ENCODE measurements at places on chromosomes 7 and 10.

- no peak for DNase-seq
Measured at GRCh38 chr7:114554781-114555537, 140.3 kb downstream of the FOXP2 start.

- DNase-seq, result no peak
Measured at GRCh38 chr10:129096065-129096984, 370.7 kb upstream of the MGMT start.

GRCh38 chr7:103594186-103594585, 148.2 kb upstream of the SLC26A5 start:
- DNase-seq, result no peak

GRCh38 chr7:90605055-90605454, 8.9 kb downstream of the CDK14 start:
- DNase-seq, result no peak

DNA sequence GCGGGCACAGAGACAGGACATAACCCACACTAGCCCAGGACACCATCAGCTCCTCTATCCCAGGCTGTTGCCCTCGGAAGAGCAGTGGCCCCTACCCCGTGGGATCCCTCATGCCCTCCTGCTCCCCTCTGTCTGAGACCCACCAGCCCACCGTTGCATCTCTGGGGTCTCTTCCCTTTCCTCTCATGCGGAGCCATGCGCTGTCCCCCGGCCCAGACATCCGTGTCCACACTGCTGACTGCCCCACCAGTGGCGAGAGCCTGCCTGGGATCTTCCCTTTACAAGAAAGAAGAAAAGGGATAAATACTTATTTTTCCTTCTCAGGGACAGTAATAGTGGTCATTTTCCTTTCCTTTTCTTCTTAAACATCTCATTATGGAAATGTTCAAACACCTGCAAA, 115.4 kb downstream of the WDR37 start:
- DNase-seq, result no peak

DNA sequence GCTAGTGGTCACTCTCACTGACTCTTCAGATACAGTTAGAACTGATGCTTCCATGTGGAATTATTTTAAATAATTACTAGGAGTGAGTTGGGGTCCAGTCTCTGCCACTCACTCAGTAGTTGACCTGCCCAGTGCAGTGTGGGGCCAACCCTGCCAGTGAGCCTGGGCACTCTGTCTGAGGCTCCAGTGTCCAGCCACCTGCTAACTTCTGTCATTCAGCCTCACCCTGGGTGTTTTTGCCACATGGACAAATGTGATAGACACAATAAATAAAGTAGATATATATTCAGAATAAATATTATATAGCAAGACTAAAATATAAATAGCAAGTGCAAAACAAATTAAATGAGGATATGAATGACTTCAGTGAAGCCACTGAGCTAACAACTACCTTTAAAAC, 7.2 kb downstream of the INSYN2A start:
- no peak for DNase-seq

DNA sequence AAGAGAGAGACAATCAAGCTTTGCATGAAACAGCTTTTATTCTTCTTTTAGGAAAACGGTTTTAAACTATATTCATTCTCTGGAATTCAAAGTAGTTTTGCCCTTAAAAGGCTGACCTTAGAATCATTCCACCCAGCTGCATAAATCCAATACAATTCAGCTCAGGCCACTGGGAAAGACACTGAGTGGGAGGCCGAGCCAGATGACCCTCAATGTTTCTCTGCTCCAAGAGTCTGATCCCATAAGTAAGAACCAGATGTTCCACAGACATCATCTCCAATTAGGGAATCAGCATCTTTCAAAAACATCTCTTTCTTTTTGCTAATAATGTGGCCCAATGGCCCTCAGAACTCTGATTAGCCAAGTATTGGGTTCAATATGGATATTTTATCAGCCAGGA, 26.1 kb downstream of the CREB3L2 start:
- no peak for DNase-seq

DNA sequence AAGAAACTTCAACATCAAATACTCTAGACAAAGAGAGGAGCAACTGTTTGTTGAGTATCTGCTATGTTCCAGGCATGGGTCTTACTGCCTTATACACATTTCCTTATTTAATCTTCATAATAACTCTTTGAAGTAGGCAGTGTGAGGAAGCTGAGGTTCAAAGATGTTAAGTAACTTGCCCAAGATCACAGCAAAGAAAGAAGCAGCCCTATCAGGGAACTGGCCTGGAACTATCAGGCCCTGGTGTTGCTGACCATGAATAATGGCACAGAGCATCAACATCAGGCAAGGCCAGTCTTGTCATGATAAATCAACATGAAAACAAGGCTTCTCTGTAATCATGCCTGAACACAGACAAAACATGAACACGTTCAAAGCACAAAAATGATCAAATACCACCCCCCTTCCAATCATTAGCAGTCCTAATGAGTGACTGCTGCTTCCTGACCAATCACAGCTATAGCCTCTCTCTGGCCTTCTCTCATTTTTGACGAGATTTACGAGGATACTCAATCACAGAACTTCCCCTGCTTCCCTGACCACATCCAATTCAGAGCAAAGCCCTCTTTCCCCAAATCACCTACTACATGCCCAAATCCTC, 2.3 kb downstream of the GSDME start:
- no peak for DNase-seq

DNA sequence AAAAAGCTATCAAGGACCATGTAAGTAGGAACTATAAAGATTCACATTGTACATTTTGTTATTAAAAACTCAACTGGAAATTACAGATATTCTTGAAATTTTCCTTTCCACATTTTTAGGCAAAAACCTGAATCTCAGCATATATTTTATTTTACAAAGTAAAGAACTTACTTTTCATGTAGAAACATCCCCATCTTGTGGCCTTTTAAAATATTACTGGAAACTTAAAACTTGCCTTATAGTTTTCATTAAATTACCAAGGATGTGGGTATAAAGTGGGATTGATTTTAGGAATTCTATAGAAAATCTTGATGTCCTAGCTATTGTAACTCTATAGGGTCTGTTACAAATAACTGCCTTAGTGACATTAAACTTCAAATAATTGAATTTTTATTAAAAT, 10.6 kb downstream of the DBF4 start:
- no peak for DNase-seq

- no peak for DNase-seq
Measured at GRCh38 chr10:74754381-74754821, 72.0 kb upstream of the KAT6B start.

DNA sequence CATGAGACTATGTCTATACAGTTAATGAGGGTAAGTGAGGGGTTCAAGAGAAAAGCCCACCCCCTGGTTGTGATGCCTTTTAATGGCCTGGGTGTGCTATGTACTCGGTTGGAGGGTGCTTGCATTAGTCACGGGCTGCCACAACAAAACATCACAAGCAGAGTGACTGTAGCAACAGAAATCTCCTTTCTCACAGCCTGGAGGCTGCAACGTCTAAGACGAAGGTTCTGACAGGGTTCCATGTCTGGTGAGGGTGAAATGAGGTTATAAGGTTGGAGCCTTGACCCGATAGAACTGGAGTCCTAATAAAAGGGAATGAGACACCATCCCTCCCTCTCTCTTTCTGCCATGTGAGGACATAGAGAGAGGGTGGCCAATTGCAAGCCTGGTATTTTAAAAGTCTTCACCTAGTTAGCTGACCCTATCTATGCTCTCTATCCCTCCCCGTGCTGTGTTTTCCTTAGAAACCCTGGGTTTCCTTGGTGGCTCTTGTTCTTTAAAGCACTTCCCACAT, 126.0 kb upstream of the GDF10 start:
- no peak for DNase-seq

DNA sequence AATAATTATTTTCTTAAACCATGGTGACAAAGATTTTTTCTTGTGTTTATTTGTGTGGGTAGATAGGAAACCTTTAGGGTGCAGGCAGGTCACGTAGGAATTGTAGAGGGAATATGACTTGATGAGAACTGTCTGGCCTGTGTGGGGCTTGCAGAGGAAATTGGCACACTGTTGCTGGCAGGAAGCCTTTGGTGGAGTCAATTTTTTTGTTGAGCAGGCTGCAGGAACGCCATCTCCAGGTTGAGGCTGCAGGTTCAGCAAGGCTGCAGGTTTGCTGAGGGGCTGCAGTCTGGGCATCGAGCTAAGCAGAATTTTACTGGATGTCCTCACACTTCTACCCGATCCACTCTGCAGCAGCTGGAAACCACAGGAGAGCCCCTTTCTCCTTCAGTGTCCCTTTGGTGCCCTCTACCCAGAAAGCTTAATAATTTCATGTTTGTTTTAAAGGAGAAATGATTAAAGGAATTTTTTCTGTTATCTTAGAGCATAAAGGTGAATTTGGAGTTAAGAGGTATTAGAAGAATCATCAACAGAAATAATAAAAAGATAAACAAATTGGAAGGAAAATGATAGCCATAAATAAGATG, 37.0 kb downstream of the TBC1D12 start:
- no peak for DNase-seq

GRCh38 chr7:64686493-64687184, 20.7 kb downstream of the ZNF107 start:
- DNase-seq, result no peak

GRCh38 chr10:241966-242643, 106.8 kb downstream of the ZMYND11 start:
- no peak for DNase-seq

- no peak for DNase-seq
Measured at GRCh38 chr10:62049624-62050345, 148.3 kb downstream of the ARID5B start.

DNA sequence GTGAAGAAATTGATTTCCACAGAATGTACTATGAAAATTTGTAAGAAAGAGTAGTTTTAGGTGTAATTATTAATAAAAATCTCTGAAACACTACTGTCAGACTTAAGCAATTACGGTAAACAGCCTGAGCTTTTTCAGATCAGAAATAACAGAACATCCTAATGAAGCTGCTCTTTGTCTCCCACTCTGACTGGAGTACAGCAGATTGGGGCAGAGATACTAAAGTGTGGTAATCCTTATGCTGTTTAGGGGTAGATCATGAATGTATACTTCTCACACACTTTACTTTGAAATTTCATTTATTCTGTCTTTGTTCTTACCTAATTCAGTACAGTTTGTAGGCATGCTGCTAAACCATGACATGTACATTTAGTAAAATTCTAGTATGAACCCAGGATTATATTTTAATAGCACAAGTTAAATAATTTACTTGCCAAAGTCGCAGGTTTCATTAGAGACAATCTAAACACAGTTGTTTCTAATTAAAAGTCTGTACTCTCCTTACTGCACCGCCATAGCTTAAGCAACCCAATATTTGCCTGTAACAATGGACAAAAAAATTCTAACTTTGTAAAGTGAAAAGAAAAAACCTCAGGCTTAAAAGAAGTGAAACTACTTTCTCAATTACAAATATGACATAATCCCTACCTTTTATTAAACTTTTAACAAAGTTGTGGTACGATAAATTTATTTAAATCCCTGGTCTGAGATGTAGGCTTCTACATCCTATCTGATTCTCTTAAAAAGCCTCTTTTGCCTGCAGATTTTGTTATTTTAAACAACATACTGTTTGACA, 88.8 kb downstream of the KMT2E start:
- DNase-seq, result no peak

DNA sequence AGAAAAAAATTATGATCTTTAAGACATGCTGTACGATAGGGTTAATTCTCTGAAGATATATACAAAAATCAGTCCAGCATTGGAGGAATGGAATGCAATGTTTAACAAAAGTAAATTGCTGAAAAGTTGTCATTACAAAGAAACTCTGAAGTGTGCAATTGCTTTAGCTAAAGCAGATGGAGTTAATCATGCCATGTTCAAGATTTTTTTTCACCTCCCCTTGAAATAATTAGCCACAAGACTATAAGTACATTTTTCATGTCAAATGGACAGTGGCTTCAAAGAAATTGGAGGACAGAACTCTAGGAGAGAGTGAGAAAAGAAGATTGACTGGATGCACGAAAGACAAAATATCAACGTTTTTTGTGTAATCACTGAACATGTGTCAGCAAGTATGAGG, 63.1 kb upstream of the MEOX2 start:
- DNase-seq, result no peak

- no peak for DNase-seq
Measured at GRCh38 chr10:122276611-122277208, 5.6 kb downstream of the BTBD16 start.

GRCh38 chr10:47262606-47263533, 37.1 kb upstream of the GDF10 start:
- DNase-seq, result no peak

DNA sequence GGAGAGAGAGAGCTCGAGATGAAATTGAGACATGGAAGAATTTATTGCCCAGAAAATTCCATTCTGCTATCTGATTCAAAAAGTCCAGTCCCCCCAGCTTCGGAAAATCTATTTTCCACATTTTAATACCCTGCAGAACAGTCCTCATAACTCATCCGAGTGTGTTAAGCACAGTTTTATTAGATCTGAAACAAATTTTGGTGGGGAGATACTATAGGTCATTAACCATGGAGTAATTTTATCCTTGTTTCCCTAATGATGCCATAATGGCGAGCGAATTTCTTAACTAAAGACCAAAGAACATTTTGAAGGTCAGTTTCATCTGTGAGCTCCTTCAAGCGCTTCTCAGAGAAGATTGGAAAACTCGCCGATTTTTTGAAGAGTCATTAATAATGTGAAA, 78.1 kb downstream of the HIF1AN start:
- DNase-seq, result no peak

All from stimulated activated CD8-positive, alpha-beta memory T cell treated with anti-CD3 and anti-CD28 coated beads, Interleukin-12 subunit alpha, Interleukin-12 subunit beta, amount 100 ng/mL, for 1 hour (primary cell).